ENCODE measurements at places on chromosomes 6 and 20.

DNA sequence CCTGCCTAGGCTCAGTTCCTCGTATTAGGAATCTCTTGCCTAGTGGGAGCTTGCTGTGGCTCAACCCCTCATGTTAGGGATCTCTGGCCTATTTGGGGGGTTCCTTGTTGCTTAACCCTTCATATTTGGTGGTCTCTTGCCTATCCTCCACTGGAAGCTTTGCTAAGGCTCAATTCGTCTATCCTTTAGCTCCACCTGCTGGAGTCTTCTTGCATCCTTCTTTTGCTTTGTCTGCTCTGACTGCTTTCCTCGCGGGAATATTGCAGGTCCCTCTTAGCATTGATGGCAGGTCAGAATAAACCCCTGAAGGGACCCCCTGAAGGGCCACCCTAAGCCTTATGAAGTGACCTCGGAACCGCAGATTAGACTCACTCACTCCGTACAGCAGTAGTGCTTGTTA is 203.0 kb upstream of the TBX18 start:
- DNase-seq = peak; percentile 43

DNA sequence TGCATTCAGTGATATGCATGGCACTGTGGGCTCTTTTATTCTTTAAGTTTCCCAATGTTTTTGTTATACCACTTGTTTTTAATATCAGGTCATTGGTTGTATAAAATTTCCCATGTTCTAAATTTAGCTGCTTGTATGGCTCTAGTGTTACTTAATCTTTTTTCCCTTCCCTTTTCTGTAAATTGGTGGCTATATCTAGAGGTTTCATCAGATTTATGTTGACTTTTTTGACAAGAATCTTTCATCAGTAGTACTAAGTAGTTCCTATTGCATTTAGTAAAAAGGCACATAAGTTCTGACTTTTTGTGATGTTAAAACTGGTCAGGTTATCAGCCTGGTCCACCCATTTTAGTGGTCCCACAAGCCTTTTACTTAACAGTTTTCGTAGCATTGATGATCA is 51.1 kb downstream of the MMS22L start:
- no peak for DNase-seq

GRCh38 chr20:13430346-13431002 is 208.3 kb downstream of the TASP1 start:
- DNase-seq = no peak

DNA sequence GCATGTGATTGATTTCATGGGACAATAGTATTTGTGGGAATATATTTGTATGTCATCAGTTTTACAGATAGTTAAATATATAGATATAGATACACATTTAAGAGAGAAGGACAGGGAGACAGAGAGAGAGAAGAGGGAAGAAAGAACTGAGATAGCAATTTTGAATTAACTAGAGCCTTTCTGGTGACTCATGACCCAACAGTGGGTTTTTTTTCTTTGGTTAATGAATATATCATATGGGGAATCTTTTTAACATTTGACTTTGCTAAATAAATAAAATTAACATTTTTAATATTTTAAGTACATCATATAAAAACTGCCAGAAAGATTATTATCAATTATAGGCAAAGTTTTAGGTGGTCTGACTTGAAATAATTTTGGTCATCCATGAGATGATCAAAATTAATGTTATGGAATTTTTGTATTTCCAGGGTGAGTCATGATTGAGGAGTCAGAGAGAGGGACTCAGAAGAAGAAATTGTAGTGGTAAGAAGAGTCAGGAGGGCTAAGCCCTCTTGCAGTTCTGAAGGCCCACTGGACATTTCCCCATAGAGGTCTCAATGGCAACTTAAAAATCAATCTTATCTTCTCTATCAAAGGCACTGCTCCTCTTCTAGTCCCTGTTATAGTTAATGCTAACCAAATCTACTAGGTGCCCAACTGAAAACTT is 508.1 kb upstream of the MAP3K7 start:
- no peak for DNase-seq

- no peak for DNase-seq
Observed at GRCh38 chr6:93751969-93752368, 332.6 kb upstream of the EPHA7 start.

All from HFF-Myc (cell line).